ENCODE measurements at places on chromosomes 7 and 10.

DNA sequence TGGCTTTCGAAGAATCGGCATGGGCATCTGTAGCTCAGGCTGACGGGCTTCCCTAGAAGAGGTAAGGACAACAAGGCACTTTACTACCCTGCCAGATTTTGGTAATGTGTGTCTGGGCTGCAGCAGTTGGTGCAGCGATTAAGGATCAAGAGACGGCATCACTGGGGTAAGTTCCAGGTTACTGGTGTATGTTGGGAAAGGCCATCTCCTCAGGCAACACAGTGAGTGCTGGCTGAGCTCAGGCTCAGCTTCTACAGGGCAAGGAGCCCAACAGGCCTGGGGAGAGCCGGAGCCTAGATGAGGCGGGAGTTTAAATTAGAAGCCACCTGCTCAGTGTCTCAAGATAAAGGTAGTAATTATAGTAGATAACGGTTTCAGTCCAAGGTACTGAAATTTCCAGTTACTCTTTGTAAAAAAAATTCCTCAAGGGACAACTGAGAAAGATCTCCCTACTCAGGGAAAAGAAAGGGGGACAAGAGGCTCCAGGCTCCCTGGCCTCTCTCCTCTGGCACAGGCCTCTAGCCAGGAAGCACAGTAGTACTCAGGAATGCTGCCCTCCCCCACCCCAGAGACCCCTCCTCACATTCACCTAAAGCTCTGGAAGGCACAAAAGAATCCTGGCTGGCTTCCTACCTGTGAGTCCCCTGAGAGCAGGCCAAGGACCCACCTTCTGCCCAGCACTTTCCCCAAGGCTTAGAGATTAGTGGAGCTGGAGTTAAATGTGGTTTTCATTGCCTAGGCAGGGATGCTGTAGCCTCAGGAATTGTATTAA is 3.9 kb downstream of the CXCL12 start:
- DNase-seq: no peak

DNA sequence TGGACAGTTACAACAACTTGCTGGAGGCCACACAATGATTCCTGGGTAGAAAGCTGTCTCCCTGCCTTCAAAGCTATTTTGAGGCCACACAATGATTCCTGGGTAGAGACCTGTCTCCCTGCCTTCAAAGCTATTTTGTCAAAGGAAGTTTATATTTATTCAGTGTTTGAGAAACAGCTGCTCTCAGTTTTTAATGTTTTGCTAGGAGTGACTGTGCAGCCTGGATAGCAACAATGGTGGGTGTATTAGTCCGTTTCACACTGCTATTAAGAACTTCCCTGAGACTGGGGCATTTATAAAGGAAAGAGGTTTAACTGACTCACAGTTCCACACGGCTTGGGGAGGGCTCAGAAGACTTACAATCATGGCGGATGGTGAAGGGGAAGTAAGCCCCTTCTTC is 3.9 kb upstream of the SGPL1 start:
- DNase-seq: no peak

GRCh38 chr10:4568086-4568485 is 257.9 kb upstream of the AKR1E2 start:
- no peak for DNase-seq

GRCh38 chr7:19775578-19775977 is 2.2 kb upstream of the TMEM196 start:
- no peak for DNase-seq

DNA sequence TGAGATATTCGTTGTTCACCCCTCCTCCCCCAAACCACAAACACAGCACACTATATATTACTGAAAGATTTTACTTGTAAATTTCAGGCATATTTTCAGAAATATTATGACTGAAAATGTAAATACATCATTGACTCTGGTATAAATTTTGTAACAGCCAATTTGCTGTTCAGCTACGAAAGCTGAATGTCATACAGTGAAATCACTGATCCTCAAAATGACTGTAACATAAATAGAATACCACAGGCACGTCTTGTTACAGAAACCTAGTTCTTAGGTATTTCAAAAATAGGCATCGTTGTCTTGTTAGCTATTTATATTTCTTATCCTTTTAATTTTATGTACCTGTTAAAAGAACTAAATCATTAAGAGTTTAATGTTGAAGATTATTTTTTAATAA is 15.1 kb downstream of the TRUB1 start:
- DNase-seq: no peak

- DNase-seq: no peak
Observed at GRCh38 chr7:30321089-30321881, 36.9 kb downstream of the ZNRF2 start.

DNA sequence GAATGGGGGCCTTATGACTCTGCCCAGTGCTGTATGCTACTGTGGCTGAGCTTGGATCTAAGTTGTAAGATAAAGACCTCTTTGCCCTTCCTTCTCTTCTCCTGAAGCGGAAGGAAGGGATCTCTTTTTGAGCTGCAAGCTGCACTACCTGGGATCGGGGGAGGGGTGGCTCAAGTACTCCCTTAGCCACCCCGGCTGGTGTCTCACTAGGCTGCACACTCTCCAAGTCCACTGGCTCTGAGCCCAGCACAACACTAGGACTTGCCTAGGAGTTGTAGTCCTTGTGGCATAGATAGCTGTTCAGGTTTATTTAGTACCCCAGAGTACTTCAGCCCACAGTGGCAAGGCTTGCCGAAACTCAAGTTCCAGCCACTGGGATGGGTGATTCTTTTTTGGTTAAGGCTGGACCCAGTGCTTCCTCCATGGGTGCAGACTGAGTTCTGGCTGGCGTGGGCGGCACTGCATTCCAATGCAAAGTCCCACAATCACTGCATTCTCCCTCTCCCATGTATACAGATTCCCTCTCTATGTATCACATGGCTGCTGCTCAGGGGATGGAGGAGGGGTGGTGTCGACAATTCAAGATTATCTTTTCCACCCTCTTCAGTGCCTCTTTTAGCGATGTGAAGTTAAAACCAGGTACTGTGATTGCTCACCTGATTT is 76.2 kb upstream of the SLC25A13 start:
- no peak for DNase-seq

DNA sequence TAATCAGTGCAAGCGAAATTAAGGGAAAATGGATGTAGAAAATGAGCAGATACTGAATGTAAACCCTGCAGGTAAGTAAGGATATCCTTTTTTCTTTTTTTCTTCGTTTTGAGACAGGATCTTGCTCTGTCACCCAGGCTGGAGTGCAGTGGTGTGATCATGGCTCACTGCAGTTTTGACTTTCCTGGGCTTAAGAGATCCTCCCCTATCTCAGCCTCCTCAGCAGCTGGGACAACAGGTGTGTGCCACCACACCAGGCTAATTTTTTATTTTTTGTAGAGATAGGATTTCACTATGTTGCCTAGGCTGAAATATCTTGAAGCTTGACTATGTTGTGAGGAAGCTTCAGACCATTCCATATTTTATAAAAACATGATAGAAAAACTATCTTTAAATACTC is 4.3 kb downstream of the PDCD4 start:
- no peak for DNase-seq
